ENCODE measurements at places on chromosomes 7 and 10.

- DNase-seq, result no peak
Observed at GRCh38 chr7:116354171-116354545, 143.8 kb downstream of the TES start.

GRCh38 chr7:77360104-77360503, 56.0 kb downstream of the GSAP start:
- no peak for DNase-seq

GRCh38 chr7:55363386-55364170, 1.6 kb upstream of the LANCL2 start:
- no peak for DNase-seq

DNA sequence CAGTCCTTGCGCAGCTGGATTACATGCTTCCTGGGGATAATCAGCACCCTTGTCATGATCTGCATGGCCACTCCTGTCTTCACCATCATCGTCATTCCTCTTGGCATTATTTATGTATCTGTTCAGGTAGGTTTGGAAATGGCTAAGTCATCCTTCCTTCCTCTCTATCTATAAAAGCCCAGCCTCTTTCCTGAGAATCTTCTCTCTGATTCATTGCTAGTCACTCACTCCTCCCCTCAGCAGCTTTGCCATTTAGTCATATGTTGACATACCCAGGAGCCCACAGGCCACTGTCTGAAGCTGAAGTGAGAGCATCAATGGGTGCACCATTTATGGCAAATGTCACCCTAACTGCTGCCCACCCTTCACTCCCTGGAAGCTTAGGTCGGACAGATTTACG, 52.0 kb downstream of the ABCC2 start:
- no peak for DNase-seq

DNA sequence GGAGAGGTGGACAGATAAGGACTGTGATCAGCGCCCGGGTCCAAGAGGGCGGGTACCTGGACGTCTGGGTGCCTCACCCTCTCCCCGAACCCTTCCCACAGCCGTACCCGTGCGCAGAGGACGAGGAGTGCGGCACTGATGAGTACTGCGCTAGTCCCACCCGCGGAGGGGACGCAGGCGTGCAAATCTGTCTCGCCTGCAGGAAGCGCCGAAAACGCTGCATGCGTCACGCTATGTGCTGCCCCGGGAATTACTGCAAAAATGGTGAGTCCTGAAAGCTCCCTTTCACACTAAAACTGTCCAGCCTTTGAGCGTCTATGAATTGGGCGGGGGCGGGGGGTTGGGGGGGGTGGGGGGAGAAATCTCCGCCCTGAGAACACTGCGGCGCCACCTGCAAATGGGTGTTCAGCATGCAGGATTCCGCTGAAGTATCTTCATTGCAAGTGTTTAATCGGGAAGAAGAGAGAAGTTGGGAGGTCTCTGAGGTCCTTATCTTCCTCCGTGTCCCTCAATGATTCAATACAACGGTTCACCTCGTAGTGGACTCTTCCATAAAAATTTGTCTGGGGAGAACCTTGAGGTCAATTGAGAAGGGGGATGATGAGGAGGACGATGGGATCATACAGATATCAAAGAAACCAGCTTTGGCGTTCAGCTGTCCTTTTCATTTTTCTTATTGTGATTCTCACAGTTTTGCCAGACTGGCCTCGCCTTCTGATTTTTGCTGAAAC, 906 bp downstream of the DKK1 start:
- DNase-seq, result no peak

GRCh38 chr7:150988230-150989226, 2.3 kb upstream of the NOS3 start:
- DNase-seq, result peak; percentile 84

DNA sequence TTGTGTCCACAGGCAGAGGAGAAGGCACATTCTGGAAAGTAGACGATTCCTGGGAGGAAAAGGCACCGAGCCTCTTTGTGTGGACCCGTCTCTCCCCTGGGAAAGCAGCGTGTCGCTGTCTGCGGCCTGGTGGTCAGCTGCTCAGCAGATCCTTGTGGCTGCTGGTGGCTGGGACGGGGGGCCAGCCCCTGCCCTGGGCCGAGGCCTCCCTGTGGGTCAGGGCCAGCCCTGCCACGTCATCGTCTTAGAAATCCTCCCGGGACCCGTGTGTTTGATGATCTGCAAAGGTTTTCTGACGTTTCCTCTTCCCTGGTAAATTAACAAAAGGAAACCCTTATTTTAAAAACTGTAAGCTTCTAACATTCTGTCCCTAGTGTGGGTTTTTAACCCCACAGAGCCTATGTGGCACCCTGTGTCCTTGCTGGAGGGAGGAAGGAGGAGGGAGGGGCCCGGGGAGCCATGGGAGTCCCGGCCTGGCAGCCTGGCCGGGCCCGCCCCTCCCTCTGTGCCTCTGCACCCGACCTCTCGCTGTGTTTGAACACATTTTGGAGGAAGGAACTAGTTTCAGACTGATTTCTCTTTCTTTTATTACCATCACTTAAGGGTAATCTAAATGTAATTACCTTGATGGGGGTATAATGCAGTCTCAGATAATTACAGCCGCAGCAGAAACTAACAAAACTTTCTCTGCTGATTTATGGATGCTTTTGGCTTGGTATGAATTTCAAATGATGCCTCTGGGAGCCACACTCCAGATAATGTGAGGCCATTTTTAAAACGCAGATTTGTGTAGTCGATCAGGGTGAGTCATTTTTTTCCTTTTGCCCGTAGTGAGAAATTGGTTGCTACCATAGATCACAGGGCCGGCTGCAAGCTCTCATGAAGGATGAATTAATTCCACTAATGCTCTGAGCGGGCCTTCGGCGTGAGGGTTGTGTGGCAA, 85.5 kb downstream of the NKX6-2 start:
- DNase-seq, result no peak

DNA sequence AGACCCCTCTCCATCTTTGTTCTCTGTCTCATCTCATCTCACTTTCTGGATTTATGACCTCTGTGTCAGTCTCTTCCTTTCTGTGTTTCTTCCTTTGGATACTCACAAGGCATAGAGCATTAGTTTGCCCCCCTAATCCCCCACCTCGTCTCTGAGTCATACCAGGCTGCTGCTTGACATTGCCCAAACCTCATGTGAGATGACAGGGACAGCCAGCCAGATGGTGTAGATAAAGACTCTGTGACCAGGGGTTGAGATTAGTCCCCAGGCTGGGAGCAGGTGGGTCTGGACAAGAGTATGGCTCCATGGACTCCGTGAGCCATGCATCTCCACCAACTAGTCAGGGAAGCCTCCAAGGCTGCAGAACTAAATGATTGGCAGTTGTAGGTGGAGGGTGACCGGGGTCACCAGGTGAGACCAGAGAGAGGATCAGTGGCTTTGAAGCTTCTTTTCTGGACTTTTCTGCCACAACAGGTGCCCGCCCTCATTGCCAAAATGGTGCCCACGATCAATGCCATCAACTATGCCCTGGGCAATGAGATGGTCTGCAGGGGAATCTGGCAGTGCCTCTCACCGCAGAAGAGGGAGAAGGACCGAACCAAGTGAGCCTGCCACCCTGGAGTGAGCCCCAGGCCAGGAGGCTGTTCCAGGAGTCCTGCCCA, 13.3 kb downstream of the RGR start:
- no peak for DNase-seq

- peak; percentile 37 for DNase-seq
Observed at GRCh38 chr7:128755075-128755818, 16.1 kb downstream of the CALU start.

DNA sequence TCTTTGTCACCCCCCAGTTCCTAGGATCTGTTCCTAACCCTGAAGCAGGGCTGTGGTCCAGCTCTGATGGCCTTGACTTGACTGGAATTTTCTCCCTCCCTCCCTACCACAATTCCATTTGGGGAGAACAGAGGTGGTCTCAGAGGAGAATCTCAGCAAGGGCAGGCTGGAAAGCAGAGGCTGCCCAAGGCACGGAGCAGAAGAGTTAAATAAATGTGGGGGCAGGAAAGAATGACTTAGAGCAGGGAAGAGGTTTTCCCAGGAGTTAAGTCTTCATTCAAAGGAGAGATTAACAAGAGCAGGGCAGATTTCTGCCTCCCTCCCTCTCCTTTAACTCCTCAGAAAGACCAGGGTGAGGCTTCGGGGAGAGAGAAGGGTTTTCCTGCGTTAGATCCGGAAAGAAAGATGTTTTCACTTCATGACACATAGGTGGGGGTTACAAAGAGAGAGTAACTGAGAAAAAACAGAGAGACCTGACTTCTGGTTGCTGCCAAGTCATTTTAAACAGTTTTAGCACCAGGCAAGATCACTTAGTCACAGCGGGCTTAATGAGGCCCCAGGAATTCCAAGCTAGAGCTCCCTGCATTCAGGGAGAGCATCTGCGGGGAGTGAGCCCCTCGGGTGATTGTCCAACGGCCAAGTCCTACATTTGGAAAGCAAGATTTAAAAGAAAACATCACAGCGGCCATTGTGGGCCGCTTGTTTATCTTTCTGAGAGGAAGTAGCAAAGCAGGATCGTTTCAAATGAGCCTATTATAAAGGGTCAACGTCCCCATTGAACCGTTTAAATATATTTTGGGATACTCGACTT, 78.7 kb downstream of the ARHGAP22 start:
- no peak for DNase-seq

GRCh38 chr10:115503546-115503945, 410.4 kb downstream of the ATRNL1 start:
- DNase-seq, result no peak

DNA sequence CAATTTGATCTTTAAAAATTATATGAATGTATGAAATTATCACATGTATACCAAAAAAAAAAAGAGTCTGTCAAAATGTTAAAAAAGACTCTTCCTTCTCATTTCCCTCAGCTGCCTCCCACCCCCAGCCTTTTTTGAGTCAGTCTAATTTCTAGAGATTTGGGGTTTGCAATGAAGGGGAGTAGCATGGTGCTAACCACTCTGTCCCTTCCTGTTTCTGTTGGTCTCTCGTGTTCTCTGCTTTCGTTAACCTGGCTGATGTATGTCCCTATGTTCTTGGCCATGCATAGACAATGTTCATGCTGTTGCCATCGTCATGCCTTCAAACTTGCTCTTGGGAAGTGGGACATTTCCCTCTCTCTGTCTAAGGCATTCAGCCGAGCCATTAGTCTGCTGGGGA, 474.1 kb downstream of the LRMDA start:
- no peak for DNase-seq

GRCh38 chr10:48309711-48310226, 3.3 kb downstream of the MAPK8 start:
- DNase-seq, result no peak

- no peak for DNase-seq
Observed at GRCh38 chr7:41695661-41696322, 7.1 kb downstream of the INHBA start.

DNA sequence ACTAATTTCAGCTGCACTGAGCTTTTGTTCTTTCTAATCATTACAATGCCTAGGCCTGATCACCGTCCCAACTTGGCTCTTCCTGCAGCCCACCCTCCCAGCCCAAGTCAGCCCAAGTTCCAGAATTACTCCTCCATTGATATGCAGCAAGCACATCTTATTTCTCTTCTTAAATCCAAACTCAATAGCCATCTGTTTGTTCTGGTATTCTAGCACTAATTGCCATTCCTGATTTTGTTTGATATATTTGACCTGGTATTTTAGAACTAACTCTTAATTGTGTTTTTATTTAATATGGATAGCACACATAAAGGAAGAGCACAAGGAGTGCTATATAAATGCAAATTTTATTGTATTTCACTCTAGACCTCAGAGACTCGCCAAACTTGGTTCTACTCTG, 241.2 kb downstream of the SKIDA1 start:
- DNase-seq, result no peak
